Neural progenitor cell (in vitro differentiated cells): ENCODE measurements at places on chromosomes 4 and X. TPM values are rescaled to one million over a fixed set of nuclear protein-coding genes. Genes with fewer than 3 reads are reported as not detected.

DNA sequence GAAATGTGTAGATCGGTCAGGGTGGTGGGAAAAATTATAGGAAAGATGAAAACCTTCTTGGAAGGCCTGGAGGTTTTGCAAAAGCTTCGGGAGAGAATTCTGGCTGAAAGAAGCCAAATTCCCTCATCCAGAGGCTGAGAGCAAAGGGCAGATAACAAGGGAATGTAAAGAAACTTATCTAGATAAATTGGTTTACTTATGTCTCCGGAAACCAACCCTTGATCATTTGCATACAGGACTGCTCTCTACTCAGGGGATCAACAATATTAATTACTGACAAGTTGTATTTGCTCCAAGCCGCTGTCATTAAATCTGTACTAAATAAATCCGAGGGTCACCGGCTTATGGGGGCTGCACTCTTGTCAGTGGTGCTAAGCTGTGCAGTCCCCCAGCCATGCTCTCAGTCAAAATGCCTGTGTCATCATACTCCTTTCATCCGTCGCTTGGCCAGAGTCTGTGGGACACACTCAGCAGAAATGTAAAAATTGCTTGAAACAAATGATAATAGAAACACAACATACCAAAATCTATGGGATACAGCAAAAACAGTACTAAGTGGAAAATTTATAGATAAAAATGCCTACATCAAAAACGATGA is 715.7 kb downstream of the KCTD8 start:
- no peak for DNase-seq

Gene PF4V1
- total RNA-seq, result not detected in 2 replicates

- peak; percentile 58 for DNase-seq
These were observed 941.2 kb upstream of the TENM3 start for GRCh38 chr4:181301735-181302710.

Gene MAGEB2
- total RNA-seq, result not detected in 2 replicates

- no peak for DNase-seq
These were observed 24.7 kb upstream of the NAP1L5 start for GRCh38 chr4:88722276-88722780.

GRCh38 chrX:31540313-31540712 is 468.5 kb upstream of the FTHL17 start:
- DNase-seq, result no peak

Gene DMRTC1
- total RNA-seq, result not detected in 2 replicates

Gene FAM149A
- total RNA-seq, result 4.6 and 10.4 TPM in 2 replicates

DNA sequence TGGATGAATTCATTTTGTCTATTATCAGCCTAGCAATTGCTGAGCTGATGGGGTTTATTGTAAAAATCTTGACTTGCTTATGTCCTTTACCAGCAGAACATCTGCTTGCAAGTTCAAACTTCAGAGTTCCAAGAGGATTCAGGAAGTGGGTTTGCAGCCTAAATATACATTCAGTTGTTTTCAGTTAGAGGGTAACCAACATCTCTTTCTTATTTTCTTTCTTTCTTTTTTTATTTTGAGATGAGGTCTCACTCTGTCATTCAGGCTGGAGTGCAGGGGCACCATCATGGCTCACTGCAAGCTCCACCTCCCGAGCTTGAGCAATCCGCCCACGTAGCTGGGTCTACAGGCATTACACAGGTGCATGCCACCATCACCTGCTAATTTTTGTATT is 31.4 kb upstream of the FHL1 start:
- no peak for DNase-seq

Gene CSN2
- not detected in 2 replicates for total RNA-seq

Gene SYNPO2
- 0.09 TPM in 2 replicates for total RNA-seq

Gene TLL1
- 0.22 TPM in 1 of 2 replicates, not detected in the other for total RNA-seq

DNA sequence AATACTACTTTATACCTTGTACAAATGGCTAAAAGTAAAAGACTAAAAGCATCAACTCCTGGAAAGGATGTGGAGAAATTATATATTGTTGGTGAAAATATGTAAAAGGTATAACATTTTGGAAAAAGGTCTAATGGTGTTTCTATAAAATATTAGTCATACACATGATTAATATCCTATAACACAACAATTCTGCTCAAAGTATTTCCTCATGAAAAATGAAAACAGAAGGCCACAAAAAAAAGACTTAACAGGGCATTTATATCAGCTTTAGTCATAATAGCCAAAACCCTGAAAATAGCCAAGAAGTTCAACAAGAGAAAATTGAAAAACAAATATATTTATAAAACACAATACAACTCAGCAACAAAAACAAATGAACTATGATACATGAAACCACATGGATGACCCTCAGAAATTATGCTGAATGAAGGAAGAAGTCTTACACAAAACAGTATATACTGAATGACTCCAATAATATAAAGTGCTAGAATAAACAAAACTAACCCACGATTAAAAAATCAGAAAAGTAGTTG is 38.8 kb downstream of the TBCK start:
- no peak for DNase-seq

DNA sequence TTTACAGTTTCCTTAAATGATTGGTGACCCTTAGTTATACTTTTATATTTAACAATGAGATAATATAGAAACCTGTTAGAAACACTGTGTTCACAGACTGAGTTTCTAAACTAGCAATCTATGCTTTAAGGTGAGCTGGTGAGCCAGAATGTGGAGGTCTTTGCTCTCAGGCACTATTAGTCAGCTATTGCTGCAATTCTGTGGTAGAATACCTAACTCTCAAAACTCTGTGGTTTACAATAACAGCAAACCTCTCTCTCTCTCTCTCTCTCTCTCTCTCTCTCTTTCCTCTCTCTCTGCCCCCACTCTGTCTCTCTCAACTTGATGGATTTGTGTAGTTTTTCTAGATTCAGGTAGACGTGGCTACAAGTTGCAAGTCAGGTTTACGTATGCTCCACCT is 17.6 kb upstream of the LCORL start:
- DNase-seq, result no peak

DNA sequence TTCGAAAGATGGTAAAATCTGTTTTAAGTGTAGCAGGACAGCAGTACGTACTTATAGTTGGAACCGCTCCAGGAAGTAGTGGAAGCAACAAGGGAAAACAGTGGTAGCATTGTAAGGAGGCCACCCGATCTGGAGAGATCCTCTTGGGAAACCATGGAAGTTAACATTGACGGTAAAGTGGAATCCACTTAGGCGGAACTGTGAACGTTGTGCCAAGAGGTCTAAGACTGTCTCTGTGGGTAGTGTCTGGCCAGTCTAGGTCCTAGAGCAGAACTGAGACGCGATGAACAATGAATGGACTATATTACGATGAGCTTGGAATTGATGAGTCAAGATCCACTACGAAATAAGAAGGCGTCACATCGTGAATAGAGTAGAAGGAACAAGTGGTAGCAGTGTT is 124.0 kb downstream of the TENM3 start:
- DNase-seq, result no peak

Gene TMEM31
- total RNA-seq, result 0.46 TPM in 1 of 2 replicates, not detected in the other

DNA sequence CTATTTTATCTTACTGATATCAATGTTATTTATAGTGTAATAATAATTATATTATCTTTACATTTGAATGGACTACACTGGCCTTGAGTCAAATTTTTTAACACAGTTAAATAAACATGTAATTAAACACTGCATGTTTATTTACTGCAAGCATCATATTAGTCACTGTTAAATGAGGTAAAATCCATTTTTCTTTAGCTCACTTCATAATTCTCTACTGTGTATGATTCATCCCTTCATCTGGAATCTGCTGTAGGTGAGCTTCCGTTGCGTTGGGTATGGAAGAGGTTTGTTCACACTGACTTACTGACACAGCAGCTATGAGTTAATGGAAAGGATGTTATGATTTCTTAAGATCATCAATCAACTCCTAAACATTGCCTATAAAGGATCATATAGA is 572.3 kb downstream of the PCDH11X start:
- no peak for DNase-seq

Gene RAB33A
- 4.4 and 5.1 TPM in 2 replicates for total RNA-seq

DNA sequence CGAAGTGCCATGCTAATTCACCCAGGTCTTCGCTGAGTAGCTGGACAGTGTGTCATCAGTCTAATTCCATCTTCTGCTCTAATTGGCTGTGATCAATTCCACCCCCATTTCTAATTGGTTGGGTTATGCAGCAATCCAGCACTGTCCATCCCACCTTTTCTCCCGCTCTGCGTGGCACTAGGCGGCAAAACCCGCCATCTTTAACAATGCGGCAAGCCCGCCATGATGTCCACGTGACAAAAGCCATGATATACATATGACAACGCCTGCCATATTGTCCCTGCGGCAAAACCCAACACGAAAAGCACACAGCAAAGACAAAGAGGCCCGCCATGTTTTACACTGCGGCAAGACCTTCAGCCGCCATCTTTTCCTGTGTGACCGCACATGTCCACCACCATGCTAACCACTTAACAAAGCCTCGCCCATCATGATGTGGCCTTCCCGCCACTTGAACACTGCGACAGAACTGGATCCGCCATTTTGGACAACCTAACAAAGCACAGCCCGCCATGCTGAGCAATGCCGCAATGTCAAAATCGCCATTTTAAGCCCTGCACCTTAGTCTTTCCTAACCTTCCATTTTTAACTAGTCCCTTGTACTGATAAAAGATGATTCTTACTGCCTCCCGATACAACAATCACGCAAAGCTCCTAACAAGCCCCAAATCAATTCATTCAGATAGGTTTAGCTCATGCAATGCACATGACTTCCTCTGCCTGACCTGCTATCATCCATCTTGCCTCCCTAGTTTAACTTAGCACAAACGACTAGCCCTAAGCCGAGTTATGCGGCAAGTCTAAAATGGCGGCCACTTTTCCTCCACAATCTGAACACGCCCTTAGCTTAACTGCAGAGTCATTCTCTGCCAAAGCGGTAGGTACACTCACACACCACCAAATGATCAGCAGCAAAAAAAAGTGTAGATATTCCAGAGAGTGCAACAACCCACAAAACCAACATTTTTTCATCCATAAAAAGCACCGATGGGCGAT is 288.3 kb downstream of the CHIC1 start:
- no peak for DNase-seq

DNA sequence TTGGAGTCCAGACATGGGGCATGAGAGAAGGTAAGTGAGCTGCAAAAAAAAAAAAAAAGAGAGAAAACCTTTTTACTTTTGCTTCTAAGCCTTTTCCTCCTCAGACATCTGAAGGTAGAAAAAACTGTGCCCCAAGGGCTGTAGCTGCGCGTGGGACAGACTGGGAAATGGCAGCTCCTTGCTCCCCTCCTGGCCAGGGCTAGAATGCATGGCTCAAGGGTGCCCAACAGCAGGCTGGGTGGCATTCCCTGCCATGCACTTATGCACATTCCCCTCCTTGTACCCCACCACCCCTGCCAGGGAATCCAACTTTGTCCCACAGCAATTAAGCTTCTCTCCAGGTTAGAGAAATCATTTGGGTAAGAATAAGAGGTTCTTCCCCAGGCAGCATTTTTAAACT is 421.2 kb downstream of the TRAM1L1 start:
- peak; percentile 4 for DNase-seq

Gene F11
- not detected in 2 replicates for total RNA-seq

- no peak for DNase-seq
These were observed 79.9 kb upstream of the MAP3K15 start for GRCh38 chrX:19595043-19595677.

GRCh38 chrX:111555406-111555958 is 44.0 kb downstream of the SERTM2 start:
- peak; percentile 58 for DNase-seq

GRCh38 chr4:73487233-73487632 is 5.7 kb downstream of the AFM start:
- DNase-seq, result no peak
